ENCODE measurements at places on chromosomes 6 and 20.

DNA sequence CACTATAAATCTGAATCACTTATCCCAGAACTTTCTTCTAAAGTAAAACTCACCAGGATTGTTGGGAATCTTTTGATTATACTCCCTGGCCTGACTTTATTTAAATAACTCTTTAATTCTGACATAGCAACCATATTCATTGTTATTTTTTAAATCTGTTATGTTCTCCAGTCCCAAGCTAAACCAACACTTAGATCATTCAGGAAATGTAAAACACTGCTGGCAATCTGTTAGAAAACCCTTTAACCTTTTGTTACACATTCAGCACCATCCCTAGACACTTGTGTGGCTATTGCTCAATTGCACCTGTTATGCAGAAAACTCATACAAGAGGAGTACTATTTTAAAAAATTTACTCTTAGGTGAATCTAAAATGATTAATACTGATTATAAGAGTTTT lies 101.8 kb upstream of the NHSL1 start:
- peak; percentile 14 for DNase-seq

GRCh38 chr20:38170219-38170825 lies 5.3 kb upstream of the TGM2 start:
- DNase-seq = no peak

- no peak for DNase-seq
Measured at GRCh38 chr6:50936277-50936681, 117.6 kb downstream of the TFAP2B start.

GRCh38 chr6:142935553-142936517 lies 9.1 kb downstream of the HIVEP2 start:
- DNase-seq = no peak

GRCh38 chr6:159829526-159829925 lies 29.4 kb downstream of the PNLDC1 start:
- DNase-seq = peak; percentile 66

DNA sequence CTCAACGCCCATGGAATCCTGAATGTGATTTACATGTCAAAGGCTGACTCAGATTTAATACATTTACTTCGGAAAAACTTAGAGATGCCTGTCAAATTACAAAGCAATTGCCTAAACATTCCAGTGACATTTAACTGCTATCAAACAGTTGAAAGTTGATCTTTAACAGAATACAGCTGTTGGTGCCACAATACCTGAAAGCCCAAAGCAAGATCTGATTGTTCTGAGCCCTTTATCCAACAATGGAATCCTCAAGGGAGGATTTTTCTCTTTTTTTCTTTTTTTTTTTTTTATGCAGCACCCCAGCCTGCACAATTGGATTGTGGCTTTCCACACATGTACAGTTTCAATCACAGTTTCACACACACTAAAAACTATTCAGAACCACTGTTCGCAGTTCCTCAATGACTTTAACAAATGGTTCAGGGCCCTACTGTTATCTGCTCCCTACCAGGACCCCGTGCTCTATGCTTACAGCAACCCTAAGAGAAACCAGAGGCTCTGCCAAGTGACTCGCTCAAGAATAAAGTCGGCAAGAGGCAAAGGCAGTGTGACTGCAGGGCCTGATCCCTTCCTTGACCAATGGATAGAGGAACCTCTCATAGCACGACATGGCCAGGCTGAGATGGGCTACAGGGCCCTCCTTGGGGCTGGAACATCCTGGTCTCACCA lies 33.3 kb downstream of the EPB41L2 start:
- peak; percentile 54 for DNase-seq

DNA sequence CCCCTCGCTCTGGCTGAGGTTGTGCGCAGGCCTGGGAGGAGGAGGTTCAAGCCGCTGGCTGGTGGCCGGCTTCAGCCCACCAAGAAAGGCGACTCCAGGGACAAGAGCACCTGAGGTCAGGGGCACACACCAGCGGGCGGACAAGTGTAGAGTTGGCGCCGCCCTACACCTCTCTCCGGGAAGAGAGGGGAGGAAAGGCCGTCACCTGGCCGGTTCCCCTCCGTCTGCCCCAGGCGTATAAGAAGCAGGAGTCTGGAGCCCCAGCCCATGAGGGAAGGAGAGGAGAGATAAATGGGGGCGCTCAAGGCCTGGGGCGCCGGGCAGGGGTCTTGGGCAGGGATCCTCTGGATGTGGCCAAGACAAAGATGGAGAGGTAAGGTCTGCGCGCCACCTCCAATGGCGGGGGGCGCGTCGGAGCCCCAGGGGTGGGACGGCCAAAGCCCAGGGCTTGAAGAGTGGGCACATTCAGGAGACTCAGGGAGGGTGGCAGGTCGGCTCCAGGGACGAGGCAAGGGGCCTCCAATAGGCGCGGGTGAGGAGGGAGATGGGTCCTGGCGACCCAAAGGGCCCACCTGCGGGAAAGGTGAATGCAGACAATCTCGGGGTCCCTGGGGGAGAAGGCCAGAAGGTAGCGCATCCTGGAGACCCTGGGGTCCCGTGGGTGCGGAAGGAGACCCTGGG lies 826 bp downstream of the RIMS4 start:
- no peak for DNase-seq

DNA sequence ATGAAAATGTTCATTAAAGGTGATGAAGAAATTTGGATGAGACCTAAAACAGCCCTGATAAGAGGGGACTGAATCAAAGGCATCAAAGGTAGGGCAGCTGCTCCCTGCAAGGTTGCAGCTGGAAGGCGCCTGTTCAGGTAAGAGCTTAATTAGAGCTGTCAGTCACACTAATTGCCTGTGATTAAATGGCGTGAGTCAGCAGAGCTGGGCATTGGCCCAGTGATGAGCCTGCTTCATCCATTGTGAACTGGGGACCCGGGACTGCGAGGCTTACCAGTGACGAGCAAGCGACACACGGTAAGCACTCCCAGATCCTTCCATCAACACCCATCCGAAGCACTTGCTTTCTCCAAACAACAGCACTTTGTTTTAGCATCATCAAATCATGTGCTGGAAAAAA lies 621.5 kb upstream of the CDH4 start:
- no peak for DNase-seq

- DNase-seq = peak; percentile 43
Measured at GRCh38 chr20:32411955-32412706, 54.0 kb downstream of the ASXL1 start.

- DNase-seq = peak; percentile 85
Measured at GRCh38 chr6:15474196-15474595, 188.6 kb downstream of the DTNBP1 start.
